ENCODE measurements at places on chromosomes 3 and 15. TPM values are rescaled to one million over a fixed set of nuclear protein-coding genes. Genes with fewer than 3 reads are reported as not detected.

The CASR gene
- not detected for total RNA-seq

The PCOLCE2 gene
- 0.52 TPM for total RNA-seq

The TGM4 gene
- total RNA-seq: not detected

The SMAD6 gene
- 0.04 TPM for total RNA-seq

All from activated CD8-positive, alpha-beta memory T cell treated with anti-CD3 and anti-CD28 coated beads for 36 hours (primary cell).